ENCODE measurements at places on chromosomes 16 and 17.
A peak's percentile ranks its signal among the peaks of the same experiment; 100 is the strongest.

- DNase-seq = no peak
These were observed 18.6 kb downstream of the GRIN2C start for GRCh38 chr17:74840989-74841666.

DNA sequence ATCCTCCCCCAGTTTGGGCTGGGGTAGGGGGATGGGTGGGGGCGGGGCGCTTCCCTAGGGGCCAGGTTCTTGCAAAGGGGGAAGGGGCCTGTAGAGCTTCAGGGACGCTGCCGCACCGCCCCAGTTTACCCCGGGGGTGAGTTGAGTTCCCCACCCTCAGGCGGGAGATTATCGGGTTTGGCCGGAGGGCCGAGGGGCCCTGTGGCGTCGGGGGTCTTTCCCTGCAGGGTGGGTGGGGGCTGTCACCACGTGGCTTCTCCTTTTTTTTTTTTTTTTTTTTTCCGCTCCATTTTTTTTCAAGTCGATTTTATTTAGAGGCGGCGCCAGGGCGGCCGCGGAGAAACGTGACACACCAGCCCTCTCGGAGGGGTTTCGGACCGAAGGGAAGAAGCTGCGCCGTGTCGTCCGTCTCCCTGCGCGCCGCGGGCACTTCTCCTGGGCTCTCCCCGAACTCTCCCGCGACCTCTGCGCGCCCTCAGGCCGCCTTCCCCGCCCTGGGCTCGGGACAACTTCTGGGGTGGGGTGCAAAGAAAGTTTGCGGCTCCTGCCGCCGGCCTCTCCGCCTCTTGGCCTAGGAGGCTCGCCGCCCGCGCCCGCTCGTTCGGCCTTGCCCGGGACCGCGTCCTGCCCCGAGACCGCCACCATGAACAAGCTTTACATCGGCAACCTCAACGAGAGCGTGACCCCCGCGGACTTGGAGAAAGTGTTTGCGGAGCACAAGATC, at the start of gene IGF2BP1:
TSS of gene IGF2BP1 (plus strand) at position 283 of the 724 bp plus-strand sequence. CDS start at position 644, 361 bp downstream.
- peak; percentile 75 for DNase-seq

GRCh38 chr16:88526906-88527185, 43.4 kb upstream of the ZC3H18 start:
- DNase-seq = no peak

DNA sequence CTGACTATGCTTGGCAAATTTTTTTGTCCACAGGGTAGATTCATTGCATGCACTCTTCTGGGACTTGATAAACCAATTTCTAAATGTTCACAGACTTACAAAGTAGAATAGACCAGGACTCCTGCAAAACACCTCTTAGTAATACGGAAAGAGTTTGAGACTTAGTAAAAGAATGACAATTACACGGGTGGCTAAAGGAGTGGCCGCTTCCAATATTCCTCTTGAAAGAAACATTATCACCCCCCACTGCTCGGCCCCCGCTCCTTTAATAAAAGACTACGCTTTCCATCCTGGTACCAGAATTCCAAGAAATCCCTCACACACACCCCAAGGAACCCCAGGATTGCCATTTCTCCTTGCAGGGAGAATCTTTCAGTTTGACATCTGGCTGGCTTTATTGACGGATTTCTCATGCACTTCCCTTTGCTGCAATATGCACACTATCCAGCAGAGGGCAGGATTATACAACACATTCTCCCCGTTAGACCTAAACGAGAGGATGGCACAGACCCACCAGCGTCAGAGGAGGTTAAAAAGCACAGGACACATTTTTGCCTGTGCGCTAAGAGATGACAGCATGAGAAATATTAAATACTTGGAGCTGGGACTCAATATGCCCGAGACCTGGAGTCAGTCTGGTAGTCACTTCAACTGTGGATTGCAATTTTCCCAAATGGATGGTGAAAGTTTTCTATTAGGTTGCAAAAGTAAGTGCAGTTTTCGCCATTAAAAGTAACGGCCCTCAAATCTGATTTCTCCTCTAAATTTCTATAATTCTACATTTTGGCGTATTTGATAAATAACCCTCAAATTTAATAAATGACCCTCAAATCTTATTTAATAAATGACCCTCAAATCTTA, 46.6 kb upstream of the NUDT7 start:
- peak; percentile 79 for DNase-seq

DNA sequence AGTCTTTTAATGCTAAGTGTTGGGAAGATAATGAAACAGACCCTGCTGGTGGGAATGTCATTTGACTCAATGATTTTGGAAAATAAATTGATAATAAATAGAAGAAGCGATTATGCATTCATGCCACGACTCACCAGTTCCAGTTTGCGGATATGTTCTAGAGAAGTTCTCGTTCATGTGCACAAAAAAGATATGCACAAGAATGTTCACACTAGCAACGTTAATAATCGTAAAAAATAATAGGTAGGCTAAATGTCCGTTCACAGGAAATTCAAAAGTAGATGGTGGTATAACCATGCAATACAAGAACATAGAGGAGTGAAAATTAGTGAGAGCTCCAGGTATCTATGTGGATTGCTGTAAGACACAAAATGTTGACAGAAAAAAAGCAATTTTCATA, 59.8 kb downstream of the NACA2 start:
- DNase-seq = no peak

- DNase-seq = no peak
These were observed 92.8 kb downstream of the HS3ST3B1 start for GRCh38 chr17:14393723-14394122.

DNA sequence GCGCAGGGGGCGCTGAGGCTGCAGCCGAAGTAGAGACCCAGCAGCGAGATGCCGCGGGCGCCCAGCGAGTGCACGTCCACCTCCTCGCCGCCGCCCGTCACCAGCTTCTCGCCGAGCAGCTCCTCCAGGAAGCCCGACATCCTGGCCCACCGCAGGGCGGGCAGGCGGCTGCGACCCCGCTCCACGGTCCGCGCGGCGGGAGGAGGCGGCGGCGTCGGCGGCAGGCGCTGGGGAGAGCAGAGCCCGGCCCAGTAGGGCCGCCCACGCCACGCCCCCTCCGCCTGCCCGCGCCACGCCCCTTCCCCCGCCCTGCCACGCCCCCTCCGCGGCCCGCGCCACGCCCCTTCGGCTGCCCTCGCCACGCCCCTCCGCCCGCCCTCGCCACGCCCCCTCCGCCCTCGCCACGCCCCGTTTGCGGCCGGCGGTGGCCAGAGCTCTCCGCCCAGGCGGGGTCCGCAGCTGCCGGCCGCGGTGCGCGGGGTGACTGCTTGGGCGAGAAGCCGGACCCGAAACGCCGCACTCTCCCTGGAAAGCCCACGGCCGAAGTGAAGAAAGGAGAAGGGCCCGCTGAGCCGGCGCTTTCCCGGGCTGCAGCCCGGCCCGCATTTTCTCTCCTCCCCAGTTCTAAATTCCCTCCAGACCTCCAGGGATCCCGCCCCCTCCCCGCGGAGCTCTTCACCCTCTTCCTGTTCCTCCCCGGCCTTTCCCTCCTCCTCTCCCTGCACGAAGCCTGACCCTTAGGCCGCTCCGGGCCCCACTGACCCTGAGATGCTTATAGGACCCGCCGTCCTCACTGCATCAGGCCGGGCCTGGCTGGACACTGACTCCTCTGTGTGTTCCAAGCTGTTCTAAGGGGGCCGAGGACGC, at the start of gene NXN:
TSS of gene NXN (minus strand) at position 238 of the 867 bp plus-strand sequence.
- peak; percentile 97 for DNase-seq

GRCh38 chr17:21253646-21254441, 634 bp upstream of the NATD1 start:
- DNase-seq = no peak

GRCh38 chr17:62670202-62670821, 42.8 kb downstream of the MRC2 start:
- no peak for DNase-seq

All from nephron progenitor cell (in vitro differentiated cells).